Fibroblast of lung (primary cell): ENCODE measurements at places on chromosomes 7 and 10.

DNA sequence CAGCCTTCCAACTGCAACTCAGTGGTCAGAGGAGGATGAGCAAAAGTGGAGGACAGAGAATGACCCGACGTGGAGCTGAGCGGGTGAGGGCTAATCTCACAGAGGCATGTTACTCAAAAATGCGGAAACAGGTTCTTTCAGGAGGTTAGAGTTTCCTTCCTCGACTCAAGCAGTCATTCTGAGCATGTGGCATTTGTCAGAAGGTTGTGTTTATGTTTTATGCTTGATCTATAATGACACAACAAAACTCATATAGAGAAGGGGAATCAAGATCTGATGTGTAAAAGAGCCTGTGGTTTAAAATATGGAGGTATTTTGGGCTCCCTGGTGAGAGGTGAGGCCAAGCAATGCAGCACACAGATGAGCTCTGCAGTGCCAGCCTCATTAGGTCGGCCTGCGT is 311.4 kb downstream of the ADARB2 start:
- DNase-seq: no peak

GRCh38 chr10:102994531-102995295 is 76.6 kb downstream of the CNNM2 start:
- DNase-seq: no peak

GRCh38 chr7:17070231-17070708 is 188.5 kb upstream of the AGR3 start:
- no peak for DNase-seq

- DNase-seq: no peak
Observed at GRCh38 chr7:106855540-106856132, 9.4 kb upstream of the PIK3CG start.

DNA sequence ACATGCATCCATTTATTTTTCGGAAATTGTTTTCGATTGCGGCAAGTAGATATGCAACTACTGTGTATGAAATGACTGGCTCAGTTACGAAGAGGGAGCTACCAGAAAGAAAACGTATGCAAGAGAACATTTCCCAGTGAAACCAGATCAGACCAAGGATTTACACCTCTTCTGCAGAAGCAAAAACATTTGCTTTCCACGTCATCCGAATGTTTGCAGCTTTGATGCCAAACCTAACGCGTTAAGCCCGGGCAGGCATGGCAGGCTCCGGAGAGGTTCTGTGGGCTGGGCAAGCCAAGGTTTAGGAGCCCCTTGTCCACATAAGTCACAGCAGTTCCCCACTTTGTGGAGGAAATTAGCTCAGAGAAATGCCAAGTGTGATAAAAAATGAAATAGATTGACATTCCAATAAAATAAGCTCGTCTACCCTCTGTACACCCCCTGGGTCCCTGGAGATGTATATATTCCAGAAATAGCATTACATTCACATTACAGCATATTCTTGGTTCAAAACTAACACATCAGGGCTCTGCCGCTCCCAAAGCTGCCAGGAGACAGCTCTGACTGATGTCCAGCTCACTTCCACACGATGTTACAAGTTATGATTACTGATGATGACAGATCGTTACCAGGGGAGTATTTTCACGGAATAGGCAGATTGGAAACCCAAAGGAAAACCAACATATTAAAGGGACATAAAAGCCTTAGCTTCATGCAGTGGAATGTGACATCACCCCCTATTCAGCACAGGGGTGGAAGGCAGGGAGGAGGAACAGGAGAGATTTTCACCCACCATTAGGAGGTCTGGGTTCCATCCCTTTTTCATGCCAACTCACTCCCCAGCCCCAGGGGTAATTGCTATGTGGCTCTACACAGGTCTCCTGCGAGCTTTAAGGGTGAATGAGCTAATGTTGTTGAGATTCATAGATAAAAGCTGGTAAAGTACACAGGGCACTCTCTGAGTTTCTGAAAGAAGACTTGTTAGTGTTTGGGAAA is 81.5 kb downstream of the LYZL1 start:
- no peak for DNase-seq

DNA sequence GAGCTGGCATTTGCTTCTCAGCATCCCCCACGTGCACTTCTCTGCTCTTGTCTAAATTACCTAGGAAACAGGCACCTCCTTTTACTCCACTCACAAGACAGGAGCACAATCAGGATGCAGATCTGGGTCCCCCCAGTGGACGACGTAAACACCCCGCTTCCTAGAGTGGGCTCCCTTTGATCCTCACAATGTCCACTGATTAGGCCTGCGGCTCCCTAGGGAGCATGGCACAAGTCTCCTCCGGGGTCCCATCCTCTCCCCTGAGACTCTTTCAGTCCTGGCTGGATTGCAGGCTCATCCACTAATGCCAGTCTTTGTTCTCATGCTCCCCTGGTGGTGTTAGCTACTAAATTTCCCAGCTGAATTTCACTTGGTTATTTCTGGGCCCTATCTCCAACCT is 98.3 kb downstream of the GLI3 start:
- DNase-seq: no peak

DNA sequence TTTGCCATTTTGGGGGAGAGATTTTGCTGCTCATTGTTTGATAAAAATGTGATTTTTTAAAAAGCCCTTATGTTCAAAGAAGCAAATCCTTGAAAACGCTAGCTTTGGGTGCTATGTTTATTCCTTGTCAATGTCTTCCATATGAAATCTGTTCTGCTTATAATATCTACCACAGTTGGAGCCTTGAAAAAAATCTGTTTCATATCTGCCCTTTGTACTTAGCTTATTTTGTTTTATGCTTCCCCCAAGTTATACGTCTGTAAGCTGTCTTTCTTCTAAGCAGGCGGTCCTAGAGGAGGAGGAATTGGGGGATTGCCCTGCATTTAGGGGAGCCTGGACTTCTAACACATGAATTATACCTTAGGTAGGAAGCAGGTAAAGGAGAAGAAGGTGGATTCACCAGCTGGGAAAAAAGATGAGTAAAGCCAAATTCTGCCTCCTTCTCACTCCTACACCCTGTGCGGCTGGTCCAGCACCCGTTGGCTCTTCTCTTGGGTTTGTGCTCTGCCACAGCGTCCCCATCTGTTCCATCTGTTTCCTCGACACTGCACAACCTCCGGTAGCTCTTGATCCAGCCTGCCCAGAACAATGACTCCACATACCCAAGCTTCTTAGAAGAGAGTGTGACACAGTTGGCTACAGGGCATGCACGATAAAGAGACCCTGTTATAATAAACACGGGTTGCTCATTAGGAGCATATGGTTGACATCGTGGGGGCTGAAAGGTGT is 31.9 kb upstream of the NEUROD6 start:
- DNase-seq: no peak

- no peak for DNase-seq
Observed at GRCh38 chr10:112247791-112248190, 35.4 kb upstream of the TECTB start.

- DNase-seq: peak; percentile 93
Observed at GRCh38 chr7:113087071-113087998, 708 bp upstream of the GPR85 start.

DNA sequence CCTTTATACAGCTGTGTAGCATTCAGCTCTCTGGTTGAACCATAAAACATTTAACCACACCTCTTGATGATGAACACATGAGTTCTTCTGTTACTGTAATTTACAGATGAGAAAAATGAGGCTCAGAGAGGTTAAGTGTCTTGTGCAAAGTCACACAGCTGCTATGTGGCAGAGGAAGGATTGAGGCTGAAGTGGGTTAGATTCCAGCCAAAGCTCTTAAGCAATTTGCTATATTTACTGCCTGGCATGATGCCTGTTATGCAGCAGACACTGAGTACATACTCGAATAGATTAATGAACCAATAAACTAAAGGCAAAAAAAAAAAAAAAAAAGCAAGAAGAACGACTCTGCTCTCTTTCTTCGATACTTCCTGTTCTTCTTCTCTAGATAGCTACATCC is 35.7 kb downstream of the GFRA1 start:
- DNase-seq: peak; percentile 18

- no peak for DNase-seq
Observed at GRCh38 chr10:78062296-78062695, 28.6 kb downstream of the RPS24 start.

DNA sequence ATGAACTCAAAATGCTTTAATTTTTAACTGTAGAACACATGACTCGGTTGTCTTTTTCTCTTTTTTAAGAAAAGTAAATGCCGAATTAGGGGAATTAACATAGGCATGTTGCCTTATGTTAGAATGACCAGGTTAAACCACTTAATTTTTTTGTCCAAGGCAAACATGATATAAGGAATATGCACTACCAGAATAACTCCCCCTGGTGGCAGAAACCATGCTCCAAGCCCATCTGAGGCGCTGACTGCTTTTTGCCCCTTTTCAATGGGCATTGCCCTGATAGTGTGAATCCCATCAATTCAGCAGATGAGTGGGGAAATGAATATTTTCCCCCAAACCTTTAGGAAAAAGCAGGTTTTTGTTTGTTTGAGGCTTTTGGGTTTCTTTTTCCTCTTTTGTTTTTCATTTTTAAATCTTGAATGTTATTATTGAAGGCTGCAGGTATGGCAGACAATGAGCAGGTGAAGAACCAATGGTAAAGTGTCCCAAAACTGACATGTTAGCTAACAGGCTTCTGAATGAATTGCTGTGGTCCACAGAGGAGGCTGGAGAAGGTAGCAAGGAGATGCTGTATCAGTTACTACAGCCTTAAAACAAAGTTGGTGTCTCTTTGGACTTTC is 284.3 kb downstream of the SORCS3 start:
- peak; percentile 42 for DNase-seq

DNA sequence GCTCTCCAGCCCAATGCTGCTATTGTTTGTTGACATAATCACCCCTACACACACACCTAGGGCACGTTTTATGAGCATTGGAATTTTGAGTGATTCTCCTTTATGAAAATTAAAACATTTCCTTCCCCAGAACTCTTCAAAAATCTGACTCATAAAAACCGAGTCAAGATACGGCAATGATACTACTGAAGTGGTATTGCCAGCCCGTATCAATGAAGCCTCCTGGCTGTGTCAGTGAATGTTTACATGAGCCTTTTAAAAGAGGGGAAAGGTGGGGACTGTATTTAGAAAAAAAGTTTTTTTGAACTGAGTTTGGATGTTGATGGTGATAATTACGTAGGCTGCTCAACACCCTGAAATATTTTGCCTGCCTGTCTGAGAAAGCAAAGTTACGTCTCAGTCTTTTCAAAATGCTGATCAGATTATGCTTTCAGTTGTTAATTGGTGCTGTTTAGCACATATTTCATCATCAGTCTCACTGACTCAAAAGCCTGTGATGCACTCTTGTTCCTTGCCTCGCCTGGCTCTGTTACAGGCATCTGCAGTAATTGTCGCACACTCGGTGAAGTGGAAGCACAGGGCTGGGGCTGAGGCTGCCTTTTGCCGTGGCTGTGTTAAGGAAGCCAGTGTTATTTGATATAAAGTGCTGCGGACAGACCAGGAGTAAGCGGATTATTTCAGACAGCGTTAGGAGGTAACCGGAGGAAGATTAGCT is 157.4 kb upstream of the TCF7L2 start:
- peak; percentile 80 for DNase-seq

DNA sequence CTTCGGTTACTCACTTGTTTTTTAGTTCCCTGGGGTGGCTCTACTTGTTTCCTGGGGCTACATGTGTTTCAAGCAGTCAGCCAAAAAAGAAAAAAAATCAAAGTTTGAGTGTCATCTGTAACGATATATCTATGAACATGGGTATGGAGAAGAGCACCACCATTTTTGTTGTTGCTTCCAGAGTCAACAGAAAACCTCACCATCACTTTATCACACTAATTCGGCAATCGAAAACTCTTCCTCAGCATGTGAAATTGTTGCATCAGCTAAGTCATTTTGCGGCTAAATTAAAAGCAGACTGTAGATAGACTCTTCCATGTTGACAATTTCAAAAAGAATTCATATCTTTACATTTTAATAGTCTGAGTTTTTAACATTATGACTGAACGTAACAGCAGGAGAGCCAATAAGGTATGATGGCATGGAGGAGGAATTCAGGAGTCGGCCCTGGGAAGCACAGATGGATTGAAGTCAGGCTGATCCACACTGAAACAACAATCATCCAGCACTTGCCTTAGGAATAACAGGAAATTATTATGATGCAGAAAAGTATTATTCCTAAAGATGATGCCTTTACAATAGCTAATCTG is 455.7 kb upstream of the KLF6 start:
- DNase-seq: peak; percentile 93

DNA sequence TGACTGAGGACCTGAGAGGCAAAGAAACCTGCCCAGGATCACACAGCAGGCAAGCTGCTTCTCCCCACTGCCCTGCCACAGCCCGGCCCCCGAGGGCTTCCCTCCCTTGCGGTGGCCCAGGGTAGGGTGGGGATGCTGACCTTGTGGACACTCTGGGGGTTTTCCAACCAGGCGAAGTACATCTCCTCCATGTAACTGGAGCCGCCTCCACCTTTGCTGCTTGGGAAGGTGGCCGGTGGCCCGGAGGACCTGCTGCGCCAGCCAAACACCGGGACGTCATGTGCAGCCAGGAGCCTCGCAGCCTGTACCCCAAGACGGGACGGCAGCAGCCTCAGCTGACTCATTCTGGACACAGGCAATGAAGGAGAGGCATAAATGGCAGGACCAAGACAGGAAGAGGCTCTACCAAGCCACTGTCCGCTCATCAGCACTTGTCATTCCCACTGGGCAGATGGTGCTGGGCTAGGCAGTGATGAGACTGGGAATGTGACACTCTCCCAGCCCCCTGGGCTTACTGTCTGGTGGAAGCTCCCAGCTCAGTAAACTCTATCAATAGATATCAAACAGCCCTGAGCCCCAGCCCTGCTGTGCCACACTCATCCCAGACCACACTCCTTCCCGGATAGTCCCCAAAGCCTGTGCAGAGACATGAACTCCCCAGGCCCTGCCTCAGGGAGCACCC is 3.7 kb downstream of the OGDHL start:
- no peak for DNase-seq

- DNase-seq: peak; percentile 15
Observed at GRCh38 chr10:2925631-2926030, 141.7 kb upstream of the PFKP start.

- no peak for DNase-seq
Observed at GRCh38 chr10:130014263-130015074, 50.4 kb upstream of the EBF3 start.

DNA sequence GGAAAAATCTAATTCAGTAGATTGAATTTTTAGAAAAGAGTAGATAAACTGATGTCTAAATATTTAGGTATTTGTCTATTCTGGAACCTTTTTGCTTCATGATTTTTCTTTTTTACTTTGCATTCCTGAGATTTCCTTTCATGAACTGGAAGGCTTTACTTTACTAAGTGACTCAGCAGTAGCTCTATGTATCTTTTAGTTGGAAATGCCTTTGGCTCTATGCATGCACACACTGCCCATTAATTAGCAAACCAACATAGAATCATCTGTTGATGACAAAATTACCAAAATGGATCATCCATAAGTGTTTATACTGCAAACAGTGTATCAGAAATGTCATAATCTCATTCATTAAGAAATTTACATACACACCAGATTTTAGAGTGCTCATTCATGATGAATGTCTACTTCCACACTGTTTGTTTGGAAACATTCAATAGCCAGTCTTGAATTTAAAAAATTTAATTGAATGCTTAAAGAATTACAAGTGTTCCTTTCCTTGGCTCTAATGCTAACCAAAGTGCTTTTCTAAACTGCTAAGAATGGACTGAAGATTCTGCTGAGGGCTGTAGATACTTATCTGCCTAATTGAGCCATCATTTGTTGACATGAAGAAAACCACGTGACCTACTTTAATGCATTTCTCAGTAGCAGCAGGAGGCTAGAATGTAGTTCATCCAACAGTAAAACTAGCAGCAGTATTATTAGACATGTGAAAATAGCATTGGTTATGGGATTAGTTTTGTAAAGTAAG is 282.0 kb downstream of the ADK start:
- peak; percentile 79 for DNase-seq

GRCh38 chr7:28782362-28782761 is 175.8 kb downstream of the TRIL start:
- DNase-seq: no peak
